ENCODE measurements at places on chromosomes 2 and 18.

- DNase-seq: no peak
Observed at GRCh38 chr2:165469417-165469816, at the start of gene CSRNP3. CSRNP3 (plus strand) TSS chr2:165469698; CDS start chr2:165595066, 125,368 bp downstream.

GRCh38 chr2:21468624-21469023 lies 344.9 kb downstream of the TDRD15 start:
- DNase-seq: no peak

- no peak for DNase-seq
Observed at GRCh38 chr2:7722212-7722910, 805.1 kb downstream of the RNF144A start.

DNA sequence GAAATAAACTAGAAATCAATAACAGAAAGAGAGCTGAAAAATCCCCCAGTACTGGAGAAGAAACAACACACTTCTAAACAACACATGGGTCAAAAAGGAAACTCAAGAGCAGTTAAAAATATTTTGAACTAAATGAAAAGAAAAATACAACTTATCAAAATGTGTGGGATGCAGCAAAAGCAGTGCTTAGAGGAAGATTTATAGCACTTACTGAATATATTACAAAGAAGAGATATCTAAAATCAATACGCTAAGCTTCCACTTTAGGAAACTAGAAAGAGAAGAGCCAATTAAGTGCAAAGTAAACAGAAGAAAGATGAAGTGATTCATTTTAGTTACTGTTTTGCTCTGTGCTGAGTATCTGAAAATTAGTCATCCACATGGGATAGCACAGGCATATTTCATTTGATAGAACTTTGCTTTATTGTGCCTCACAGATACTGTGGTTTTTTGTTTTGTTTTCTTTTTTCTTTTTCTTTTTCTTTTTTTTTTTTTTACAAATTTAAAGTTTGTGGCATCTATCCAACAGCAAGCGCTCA lies 17.0 kb downstream of the TGFA start:
- DNase-seq: no peak

GRCh38 chr2:197628043-197628500 lies 47.3 kb downstream of the RFTN2 start:
- no peak for DNase-seq

- no peak for DNase-seq
Observed at GRCh38 chr2:228432116-228432515, 250.6 kb upstream of the SPHKAP start.

DNA sequence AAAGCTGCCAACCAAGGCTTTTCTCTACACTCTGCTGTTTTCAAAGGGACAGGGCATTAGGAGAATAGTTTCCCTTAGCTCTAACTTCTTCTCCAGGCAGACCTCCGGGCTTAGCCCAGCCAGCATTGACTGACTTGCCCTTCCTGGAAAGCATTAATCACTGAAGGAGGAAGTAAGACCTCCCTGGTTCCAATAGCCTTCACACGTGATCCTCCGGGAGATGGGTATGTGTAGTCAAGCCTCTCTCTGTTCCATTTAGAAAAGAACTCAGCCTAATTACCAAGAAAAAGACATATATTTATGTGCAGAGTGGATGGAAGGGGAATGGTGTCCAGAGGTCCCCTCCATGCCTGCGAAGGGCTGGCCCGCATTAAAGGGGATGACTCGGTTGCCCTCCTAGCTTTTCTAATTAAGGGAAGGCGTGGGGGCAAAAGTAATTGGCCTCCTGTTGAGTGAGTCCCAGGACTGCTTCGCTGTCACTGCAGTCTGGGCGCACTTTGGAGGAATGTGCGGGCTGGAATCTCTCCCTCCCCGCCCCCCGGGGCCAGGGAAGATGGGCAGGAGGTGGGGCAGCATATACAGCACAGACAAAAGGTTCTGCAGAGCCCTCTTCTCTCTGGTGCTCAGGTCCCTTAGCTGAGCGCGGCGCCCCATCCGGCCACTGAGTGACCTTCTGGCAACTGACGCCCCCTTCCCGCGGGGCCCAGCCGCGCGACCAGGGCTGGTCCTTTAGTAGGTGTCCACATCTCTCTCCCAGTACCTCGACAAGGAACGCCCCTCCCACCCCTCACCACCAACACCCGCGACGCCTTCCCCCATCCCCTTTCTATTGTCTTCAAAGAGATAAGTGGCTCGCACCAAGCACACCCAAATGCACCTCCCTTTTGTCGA lies 686.0 kb downstream of the NRXN1 start:
- DNase-seq: no peak

DNA sequence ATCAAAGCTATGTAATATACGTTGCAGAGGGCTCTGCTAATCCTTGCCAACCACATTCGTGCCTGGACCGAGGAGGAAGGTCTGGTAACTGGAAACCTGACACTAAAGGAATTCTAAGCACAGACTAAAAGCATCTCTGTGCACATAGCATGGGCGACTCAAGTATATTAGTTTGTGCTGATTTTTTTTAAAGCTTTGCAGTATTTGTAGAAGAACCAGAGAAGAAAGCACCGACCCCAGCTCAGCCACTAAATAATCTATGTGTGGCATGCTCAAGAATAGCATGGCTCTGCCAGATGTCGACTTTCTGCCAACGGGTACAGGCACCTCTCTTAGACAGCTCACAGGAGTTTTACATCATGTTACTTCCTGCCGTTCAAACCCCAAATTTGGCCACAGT lies 73.2 kb upstream of the NRP2 start:
- DNase-seq: no peak

DNA sequence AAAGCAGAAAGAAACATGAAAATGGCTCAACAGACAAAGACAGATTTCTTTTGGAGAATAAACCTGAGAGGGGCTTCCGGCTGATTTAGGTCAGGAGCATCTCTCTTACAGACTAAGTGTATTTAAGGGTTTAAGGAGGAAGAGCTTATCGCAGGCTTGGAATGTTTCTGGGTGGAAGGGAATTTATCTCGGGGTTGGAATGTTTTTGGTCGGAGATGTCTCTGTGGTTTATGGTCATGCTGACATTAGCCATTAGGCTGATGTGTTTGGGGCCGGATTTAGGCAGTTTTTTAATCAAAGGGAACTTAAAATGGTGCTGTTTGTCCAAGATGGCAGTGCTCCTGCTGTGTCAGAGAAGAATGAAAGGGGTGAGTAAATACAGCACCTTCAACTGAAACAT lies 14.4 kb upstream of the PSMA8 start:
- no peak for DNase-seq

DNA sequence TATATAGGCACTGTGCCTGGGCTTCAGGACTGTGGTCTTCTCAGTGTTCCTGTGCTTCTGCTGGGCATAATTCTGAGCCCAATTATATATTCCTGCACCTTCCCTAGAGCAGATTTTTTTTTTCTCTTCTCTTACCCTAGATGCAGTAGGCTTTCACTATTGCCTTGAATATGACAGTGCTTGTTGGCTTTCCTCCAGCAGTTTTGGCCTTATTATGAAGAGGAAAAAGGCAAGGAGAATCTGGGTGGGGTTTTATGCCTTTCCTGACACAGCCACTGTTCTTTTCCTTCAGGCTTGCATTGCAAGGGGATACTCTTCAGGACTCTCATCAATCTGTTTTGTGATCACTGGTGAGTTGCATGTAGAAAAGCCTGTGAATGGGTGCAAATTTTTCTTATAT lies 221.9 kb upstream of the CELF4 start:
- no peak for DNase-seq

DNA sequence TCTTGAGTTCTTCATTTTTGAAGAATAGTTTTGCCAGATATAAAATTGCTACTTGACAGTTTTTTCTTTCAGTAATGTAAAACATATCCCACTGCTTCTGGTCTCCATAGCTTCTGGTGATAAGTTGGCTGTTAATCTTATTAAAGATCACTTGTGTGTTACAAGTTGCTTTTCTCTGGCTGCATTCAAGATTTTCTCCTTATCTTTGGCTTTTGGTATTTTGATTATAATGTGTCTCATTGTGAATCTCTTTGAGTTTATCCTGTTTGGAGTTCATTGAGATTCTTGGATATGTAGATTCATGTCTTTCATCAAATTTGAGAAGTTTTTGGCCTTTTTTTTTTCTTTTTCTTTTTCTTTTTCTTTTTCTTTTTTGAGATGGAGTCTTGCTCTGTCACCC lies 20.2 kb upstream of the ADNP2 start:
- DNase-seq: no peak

DNA sequence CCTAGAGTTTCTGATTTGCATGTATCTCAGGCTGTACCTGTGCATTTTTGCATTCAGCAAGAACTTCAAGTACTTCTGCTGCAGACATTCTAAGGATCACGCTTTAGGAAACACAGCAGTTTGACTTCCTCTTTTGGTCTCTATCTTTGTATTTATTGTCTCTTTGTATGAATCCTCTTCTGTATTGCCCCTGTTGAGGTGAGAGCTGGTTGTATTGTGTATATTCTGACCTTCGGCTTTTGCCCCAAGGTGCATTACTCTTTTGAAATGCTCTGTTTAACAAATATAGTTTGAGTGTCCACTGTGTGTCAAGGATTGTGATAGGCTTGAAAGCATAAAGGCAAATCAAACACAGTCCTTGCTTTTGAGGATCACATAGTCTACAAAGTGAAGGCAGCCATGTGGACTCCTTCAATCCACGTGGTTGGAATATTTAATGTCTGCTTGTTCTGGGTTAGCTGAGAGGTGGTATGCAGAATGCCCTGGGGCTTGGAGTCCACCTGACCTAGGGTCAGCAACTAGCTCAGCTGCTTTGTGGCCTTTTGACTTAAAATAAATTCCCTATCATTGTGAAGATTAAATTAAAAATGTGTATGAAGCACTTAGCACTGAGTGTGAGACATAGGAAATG lies 108.1 kb downstream of the LYPD6 start:
- DNase-seq: no peak

GRCh38 chr2:84443477-84443876 lies 15.6 kb downstream of the SUCLG1 start:
- DNase-seq: no peak

DNA sequence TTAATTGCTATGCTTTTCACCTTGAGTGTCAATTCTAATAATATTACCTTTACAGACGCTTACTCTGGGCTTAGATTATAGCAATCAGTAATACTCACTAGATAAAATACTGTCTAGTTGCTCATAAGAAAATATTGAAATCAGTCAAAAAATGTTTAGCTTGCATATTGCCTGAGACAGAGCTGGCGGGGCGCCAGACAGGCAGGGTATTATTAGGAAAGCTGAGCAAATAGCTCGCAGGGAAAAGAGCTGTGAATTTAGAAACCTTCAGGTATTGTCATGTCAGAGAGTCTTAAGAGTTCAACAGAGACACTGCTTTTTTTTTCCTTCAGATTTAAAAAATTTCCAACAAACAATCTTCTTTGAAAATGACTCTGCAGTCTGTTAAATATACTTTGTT lies 118.4 kb downstream of the MEIS1 start:
- DNase-seq: no peak

DNA sequence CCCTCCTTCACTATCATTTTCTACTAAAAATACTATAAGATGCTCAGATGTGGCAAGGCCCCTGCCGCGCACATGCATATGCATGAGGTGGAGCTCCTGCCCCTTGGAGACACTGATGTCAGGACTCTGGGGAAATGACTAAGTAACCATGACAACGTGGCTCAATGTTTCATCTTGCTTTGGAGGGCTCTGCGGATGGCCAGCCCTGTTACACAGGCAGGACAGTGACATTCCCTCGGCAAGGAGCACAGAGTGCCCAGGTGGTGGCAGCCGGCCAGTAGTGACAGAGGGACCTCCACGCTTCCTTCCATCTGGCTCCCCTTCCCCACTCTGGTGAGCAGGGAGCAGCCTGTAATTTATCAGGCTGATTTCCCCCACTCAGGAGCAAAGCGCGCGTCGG lies 364.1 kb downstream of the SS18 start:
- no peak for DNase-seq

GRCh38 chr18:23540867-23541266 lies 37.6 kb downstream of the RMC1 start:
- DNase-seq: peak; percentile 49

DNA sequence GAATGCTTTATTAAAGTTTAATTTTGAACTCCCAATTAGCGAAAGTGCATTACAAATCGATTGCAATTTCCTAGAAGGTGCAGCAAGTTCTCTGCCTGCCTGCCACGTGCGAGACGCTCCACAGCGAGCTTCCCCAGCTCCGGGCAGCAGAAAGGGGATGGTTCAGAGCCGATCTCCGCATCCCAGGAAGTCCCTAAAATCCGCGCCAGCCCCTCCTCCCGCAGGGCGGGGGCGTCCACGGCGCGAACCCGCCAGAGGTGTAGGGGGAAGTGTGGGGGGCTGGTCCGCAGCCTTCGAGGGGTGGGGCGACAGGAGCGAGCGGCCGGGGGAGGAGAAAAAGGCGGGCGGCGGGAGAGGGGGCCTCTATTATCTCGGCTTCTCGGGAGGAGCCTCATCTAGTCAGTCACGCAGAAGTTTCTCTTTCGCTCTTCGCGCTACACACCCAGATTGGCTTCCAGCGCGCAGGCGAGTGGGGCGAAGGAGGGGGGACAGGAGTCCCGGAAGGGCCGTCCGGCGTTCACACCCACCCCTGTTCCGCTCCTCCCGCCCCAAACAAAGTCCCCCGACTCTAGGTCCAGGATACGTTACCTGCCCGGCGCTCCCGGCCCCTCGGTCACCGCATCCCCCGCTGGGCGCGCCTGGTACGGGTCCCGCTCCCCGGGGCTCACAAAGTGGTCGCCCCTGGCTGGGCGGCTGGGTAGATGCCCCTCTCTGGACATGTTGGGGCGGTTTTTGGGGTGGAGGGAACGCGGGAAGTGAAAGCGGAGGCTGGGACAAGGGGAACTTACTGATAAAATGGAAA lies 9.1 kb upstream of the NR4A2 start:
- DNase-seq: peak; percentile 93

GRCh38 chr2:174924061-174924693 lies 81.0 kb downstream of the CHN1 start:
- no peak for DNase-seq

GRCh38 chr2:238642973-238643372 lies 204.9 kb upstream of the TWIST2 start:
- DNase-seq: no peak

GRCh38 chr2:216399621-216400020 lies 12.7 kb upstream of the SMARCAL1 start:
- DNase-seq: no peak

GRCh38 chr18:13302457-13303225 lies 84.1 kb downstream of the LDLRAD4 start:
- DNase-seq: no peak

- no peak for DNase-seq
Observed at GRCh38 chr18:413233-413632, 87.3 kb downstream of the COLEC12 start.

GRCh38 chr2:234292962-234293243 lies 204.0 kb downstream of the ARL4C start:
- DNase-seq: no peak

DNA sequence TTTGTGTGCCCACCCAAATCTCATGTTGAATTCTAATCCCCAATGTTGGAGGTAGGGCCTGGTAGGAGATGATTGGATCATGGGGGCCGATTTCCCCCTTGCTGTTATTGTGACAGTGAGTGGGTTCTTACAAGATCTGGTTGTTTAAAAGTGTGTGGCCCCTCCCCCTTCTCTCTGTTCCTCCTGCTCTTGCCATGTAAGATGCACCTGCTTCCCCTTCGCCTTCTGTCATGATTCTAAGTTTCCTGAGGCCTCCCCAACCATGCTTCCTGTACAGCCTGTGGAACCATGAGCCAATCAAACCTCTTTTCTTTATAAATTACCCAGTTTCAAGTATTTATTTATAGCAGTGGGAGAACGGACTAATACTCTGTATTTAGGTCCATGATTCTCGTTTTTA lies 588.1 kb downstream of the DCDC2C start:
- no peak for DNase-seq

- no peak for DNase-seq
Observed at GRCh38 chr2:45013229-45014015, 4.2 kb upstream of the SIX2 start.

All from CD4-positive, alpha-beta T cell treated with Interleukin-17A for 1 hour (primary cell).